ENCODE measurements at places on chromosomes 16 and 17. TPM values are rescaled to one million over a fixed set of nuclear protein-coding genes. Genes with fewer than 3 reads are reported as not detected.

RABEP1 gene
- polyA plus RNA-seq = 12.9 TPM

CTRB1 gene
- polyA plus RNA-seq = not detected

CLEC18C gene
- polyA plus RNA-seq = 0.23 TPM

RPAIN gene
- polyA plus RNA-seq = 89.6 TPM

SPATA32 gene
- polyA plus RNA-seq = not detected

ZPBP2 gene
- polyA plus RNA-seq = not detected
